ENCODE measurements at places on chromosomes 12 and 14.

DNA sequence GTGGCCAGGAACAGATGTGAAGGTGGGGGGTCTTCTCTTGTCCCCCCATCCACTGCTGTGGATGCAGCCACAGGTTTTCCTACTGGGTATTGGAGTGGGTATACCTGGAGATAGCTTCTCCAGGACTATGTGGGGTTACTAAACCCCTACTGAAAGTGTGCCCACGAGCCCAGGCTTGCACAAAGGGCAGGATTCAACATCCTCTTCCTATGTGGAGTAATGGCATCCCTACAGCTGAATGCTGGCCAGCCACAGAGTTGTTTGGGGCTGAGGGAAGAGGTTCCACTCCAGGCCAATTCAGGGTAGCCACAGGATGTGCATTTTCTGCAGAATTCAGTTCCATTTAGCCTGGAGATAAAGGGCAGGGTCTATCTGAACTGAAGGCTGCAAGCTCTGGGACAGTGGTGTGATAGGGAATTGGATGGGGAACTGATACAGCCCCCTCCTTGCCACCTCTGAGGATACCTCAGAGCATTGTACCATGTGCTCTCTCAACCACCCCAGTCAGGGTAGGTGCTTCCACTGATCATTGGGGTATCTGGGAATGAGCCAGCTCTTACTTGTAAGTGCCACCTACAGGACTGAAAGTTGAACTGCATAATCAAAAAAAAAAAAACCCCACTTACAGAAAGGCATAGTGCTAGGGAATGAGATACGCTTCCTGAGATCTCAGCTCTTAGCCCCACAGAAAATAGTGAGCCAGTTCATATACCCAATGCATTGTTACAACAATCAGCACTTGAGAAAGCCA, 187.1 kb downstream of the KITLG start:
- DNase-seq: no peak

DNA sequence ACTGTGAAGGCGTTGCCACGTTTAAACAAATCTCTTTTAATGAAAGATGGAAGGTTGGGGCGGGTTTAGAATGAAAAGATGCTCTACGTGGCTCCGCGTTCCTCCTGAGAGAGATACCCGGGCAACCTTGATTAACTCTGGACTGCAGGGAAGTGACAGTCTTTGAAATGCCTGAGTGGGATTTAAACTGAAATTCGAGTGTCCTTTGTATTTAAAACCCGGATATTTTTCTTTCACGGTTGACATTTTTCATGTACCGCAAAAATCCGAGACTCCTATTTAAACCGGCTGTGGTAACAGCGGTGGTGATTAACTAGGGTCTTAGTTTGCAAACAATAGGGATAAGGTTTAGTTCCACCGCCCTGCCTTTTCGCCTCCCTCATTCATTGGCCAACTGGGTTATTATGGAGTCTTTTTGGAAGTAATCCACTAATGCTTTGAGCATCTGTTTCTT, 707 bp downstream of the G2E3 start:
- DNase-seq: no peak

GRCh38 chr12:75489613-75490210, 9.2 kb downstream of the GLIPR1 start:
- DNase-seq: no peak

- DNase-seq: no peak
Measured at GRCh38 chr12:53214687-53215455, 7.8 kb upstream of the ITGB7 start.

GRCh38 chr12:9751204-9752144, 9.2 kb downstream of the CD69 start:
- DNase-seq: peak; percentile 49

DNA sequence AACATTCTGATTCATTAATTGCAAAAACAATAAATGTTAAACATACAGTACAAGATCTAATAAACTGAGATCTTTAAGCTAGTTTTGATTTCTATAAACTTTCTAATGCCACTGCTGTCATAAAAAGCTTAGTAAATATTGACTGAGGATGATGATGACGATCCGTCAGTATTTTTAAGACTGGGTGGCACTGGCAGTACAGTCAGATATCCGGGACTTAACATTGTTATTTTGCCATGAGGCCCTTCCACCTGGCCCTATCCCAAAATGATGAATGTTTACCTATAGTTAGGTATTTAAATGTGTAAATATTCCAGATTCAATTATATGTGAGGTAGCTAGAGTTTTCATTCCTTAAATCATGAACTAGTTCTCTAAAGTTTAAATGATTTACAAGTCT, 158.5 kb downstream of the FOXA1 start:
- no peak for DNase-seq

DNA sequence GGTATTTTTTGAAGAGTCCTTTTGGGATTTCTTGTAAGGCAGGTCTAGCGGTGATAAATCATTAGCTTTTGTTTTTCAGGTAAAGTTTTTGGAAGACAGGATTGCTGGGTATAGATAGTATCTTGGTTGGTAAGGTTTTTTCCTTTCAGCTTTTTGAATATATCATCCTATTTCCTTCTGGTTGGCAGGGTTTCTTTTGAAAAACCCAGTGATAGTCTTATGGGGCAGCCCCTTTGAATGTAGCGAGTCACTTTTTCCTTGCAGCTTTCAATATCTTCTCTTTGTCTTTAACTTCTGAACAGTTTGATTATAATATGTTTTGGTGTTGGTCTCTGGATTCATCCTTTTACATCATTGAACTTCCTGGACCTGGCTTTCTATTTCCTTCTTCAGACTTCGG, 20.2 kb downstream of the TMX1 start:
- no peak for DNase-seq

DNA sequence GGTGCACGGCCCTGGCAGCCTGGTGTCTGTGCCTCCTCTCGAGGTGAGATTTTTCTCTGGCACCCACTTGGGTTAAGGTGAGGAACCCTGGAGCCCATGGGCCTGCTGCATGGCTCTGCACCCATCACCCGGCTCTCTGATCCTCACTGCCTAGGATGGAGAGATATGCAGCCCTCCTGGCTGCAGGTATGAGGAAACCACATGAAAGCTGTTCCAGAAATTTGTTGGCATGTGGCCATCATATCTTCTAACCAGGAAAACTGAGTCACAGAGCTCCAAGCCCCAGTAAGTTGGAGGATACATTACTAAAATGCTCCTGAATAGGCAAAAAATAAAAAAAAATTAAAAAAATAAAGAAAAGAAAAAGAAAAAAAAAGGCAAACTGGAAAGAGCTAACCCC, 39.3 kb upstream of the DDX11 start:
- DNase-seq: no peak

- DNase-seq: no peak
Measured at GRCh38 chr12:32549675-32550079, 129.4 kb upstream of the DNM1L start.

DNA sequence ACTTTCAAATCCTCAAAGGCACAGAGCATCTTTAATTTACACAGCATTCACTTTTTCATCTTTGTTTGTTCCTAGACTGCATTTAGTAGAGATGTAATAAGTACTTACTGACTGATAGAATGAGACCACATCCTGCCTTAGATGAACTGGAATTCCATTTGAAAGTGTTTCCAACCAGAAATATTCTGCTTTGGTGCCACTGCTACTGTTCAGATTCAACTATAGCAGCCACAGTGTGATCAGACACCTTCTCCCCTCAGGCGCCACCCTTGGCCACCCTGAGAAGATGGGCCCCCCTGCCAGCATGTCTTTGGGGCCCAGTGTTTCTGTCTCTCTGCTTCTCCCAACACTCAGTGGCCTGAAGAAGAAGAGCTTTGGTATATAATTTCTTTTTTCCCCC, 449.1 kb downstream of the RAD51B start:
- DNase-seq: no peak

GRCh38 chr14:54532111-54533012, 22.7 kb downstream of the CGRRF1 start:
- no peak for DNase-seq

DNA sequence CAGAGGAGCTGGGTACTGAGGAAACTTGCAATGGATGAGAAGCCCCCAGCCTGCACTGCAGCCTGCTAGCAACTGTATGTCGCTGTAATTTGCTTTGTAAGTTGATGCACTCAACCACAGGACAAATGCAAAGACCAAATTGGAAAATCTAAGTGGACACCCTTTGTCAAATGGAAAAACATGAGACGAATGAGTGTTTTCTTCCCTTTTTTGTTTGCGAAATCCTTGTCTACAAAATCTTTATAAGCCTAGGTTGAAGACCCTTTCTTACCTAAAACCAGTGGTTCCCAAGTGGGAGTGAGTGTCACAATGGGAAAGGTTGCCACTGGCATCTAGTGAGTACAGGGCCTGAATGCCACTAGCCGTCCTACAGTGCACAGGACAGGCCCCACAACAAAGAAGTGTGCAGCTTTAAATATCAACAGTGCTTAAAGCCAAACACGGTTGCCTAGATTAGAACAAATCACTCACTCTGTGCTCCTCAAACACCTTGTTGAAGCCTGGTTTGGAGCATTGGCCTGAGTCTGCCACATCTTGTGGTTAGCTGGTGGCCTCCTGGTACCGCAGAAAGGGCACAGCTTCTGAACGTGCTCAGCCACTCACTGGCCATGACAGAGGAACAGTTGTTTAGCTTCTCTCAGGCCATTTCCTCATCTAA, 7.6 kb upstream of the VASH1 start:
- DNase-seq: no peak

DNA sequence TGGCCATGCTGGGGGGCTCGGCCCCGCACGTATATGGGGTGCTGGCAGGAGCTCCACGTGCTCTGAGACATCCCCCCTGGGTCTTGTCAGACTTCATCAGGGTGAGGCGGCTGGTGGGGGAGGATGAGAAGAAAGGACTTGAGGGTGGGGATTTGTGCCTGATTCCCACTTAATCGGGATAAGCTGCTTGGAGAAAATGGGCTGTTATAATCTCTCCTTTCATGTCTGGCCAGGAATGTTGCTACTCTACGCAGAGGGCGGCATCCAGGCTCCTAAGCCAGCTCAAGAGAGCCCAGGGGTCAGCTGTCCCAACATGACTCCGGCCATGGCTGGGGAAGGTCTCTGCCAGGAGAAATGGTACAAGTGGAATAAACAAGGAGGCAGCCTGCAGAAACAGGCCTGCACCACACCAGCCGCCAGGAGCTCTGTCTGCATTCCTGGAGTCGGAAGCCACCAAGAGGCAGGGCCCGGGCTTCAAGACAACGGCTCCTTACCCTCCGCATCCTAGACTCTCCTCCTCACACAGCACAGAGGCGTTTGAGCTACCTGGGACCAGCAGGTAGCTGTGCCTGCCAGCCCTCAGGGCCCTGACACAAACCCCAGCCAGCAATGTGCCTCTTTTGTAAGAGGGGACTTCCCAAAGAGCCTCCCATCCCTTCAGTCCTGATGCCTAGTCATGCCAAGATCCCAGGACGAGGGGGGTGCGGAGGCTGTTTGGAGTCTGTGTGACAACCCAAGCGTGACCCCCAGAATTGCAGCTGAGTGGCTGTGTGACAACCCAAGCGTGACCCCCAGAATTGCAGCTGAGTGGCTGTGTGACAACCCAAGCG, 195.8 kb upstream of the DIO3 start:
- no peak for DNase-seq

DNA sequence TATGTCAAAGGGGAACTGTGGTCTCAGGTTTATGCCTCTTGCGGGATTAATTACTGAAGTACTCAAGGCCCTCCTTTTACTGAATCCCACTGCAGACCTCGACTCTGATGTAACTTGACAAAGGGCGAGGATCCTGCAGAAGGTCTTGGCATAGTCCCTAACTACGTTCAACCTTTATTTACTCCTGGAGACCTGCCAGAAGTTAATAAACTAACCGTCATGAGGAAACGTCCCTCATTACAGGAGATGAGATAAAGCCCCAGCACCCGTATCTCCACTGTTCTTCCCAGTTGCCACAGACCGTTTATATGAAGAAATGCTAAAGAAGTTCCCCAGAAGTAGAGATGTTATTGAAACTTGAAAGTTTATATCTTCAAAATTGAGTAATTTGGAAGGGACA, 190.9 kb downstream of the ETV6 start:
- no peak for DNase-seq

DNA sequence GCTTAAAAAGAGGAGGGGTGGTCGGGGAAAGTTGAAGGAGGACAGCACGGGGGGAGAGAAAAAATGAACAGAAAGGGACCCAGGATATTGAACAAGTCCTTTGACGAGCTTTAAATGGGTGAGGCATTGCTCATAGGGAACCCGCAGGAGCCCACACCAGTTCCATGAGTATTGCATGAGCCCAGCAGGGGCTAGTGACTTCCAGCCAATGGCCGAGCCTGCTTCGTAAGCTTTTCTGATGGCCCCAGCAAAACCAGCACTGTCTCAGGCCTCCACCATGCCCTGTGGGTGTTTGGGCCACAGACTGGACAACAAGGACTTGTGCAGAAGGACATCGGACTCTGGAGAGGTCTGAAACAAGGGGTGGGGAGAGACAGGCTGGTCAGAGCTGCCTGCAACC, 109.5 kb downstream of the ZFP36L1 start:
- DNase-seq: no peak

DNA sequence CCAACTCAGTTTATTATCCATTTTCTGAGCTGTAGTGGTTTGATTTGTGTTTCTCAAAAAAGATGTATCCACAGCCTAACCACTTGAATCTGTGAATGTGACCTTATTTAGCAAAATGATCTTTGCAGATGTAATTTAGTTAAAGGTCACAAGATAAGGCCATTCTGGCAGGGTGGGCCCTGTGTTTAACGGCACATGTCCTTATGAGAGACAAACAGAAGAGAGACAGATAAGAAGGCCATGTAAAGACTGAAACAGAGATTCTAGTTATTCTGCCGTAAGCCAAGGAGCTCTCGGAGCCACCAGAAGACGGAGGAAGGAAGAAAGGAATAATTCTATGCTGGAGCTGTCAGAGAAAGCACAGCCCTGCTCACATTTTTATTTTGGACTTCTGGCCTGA, 374.2 kb downstream of the PRKD1 start:
- no peak for DNase-seq

DNA sequence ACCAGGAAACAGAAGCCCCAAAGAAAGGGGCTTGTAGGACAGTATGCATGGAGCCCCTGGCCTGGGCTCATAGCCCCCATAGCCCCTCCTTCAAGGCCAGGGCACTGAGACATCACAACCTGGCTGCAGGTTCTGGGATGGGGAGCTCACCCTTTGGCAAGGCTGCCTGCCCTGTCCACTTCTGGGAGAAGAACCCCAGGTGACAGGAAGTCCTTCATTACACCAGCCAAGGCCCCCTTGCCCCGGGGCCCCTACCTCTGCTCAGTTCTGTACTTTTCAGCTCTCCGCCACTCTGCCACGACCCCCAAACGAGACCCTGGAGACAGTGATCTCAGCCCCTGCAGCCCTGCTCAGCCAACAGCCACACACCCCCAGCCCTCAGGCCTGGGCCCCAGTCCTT, 223.2 kb upstream of the RTL1 start:
- no peak for DNase-seq

DNA sequence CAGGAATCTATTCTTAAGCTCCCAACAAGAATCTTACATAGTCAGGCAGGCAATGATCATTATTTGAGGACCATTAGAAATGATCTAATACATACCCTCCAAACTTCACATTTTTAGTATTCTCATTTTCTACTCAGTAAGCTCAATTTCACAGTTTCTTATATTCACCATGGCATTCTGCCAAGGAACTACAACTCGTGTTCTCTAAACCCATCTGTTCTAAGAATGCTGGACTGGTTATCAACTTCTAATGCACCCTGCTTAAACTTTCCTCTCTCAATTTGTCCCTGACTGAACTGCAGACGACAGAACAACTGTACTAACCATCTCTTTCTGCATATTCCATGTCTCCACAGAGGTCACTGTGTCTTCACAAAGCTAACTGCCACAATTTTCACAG, 58.6 kb downstream of the GXYLT1 start:
- no peak for DNase-seq

GRCh38 chr14:28681681-28682080, 84.9 kb upstream of the FOXG1 start:
- DNase-seq: no peak

GRCh38 chr12:21659383-21659782, 1.7 kb upstream of the LDHB start:
- DNase-seq: no peak

All from CD4-positive, alpha-beta T cell (primary cell).